ENCODE measurements at places on chromosomes 2 and 18. TPM values are rescaled to one million over a fixed set of nuclear protein-coding genes. Genes with fewer than 3 reads are reported as not detected.

The THOC1 gene
- polyA plus RNA-seq, result 72.8 TPM

The ESPNL gene
- polyA plus RNA-seq, result 0.03 TPM

The SCYGR3 gene
- polyA plus RNA-seq, result not detected

The SCTR gene
- polyA plus RNA-seq, result 0.35 TPM

The SCN2A gene
- polyA plus RNA-seq, result 3.5 TPM

The TBR1 gene
- not detected for polyA plus RNA-seq
